ENCODE measurements at places on chromosomes 1 and 21.

DNA sequence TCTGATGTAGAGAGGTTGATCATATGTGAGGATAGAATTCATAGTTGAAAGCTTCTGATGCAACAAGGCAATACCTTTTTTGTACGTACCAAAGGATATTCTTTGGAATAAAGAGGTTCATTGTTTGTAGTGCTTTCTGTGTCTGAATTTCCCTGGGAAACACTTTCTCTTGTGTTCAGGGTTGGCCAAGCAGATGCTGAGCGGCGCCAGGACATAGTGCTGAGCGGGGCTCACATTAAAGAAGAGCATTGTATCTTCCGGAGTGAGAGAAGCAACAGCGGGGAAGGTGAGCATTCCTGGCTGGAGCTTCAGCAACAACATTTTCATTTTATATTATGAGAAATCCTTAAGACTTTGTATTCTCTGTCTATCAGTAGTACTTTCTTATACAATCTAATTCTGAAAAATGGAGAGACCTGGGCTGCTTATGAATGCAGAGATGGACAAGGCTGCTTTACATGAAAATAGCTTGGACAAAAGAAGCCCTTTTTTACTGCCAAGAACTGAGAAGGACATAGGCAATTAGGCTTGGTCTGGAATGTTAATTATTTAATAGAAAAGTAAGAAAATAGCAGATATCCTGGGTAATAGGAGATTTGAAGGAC lies 85.2 kb downstream of the KIF1B start:
- DNase-seq, result no peak

GRCh38 chr1:156898161-156898566 lies 4.6 kb downstream of the PEAR1 start:
- no peak for DNase-seq

- DNase-seq, result no peak
Measured at GRCh38 chr1:45542591-45542990, 8.0 kb upstream of the AKR1A1 start.

- no peak for DNase-seq
Measured at GRCh38 chr1:82386365-82387011, 585.8 kb downstream of the ADGRL2 start.

- no peak for DNase-seq
Measured at GRCh38 chr1:24085546-24085945, 26.4 kb downstream of the MYOM3 start.

GRCh38 chr1:81032374-81032773 lies 768.4 kb upstream of the ADGRL2 start:
- DNase-seq, result no peak

DNA sequence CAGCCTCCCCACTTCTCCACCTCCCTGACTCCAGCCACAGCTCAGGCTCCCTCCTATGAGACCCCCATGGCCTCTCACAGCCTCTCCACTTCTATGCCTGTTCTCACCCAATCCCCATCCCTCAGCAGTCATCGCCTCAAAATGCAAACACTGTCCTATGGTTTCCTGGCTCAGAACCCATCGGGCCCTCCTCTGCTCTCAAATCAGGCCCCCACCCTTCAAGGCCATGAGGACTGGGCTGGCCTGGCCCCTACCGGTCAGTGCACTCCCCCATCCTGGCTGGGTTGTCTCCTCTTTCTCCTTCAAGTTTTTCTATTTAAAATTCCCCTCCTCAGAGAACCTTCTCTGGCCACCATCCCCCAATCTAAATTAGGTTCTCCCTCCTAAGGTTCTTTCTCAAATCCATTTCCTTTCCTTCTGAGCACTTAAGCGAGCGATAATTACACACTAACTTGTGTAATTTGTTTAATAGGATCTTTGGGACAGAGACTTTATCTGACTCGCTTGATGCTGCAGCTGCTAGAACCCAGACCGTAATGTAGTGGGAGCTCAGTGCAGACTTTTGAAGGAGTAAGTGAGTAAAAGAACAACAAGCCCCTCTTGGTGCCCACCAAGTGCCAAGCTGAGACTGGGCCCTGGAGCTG lies 347.2 kb downstream of the MATN1 start:
- no peak for DNase-seq

GRCh38 chr1:220458936-220459335 lies 69.0 kb upstream of the MARK1 start:
- DNase-seq, result no peak

- no peak for DNase-seq
Measured at GRCh38 chr1:177343445-177343844, 172.7 kb downstream of the BRINP2 start.

GRCh38 chr1:6183520-6183989 lies 3.4 kb upstream of the CHD5 start:
- no peak for DNase-seq

DNA sequence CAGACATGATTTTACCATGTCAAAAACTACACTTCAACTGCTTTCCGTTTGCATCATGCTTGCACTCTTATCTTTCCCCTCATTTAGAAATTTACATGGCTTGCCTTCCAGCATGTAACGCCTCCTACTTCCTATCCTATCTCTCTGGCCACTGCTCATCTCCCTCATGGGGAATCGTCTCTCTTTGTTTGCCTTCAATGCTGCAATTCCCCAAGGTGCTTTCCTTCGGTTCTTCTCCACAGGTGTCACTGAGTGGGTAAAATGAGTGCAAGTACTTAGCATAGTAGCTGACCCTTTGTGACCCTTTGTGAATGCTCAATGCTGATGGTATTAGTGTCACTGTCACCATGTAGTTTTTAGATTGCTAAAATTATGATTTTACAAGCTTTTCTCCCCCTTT lies 63.1 kb downstream of the APP start:
- no peak for DNase-seq

DNA sequence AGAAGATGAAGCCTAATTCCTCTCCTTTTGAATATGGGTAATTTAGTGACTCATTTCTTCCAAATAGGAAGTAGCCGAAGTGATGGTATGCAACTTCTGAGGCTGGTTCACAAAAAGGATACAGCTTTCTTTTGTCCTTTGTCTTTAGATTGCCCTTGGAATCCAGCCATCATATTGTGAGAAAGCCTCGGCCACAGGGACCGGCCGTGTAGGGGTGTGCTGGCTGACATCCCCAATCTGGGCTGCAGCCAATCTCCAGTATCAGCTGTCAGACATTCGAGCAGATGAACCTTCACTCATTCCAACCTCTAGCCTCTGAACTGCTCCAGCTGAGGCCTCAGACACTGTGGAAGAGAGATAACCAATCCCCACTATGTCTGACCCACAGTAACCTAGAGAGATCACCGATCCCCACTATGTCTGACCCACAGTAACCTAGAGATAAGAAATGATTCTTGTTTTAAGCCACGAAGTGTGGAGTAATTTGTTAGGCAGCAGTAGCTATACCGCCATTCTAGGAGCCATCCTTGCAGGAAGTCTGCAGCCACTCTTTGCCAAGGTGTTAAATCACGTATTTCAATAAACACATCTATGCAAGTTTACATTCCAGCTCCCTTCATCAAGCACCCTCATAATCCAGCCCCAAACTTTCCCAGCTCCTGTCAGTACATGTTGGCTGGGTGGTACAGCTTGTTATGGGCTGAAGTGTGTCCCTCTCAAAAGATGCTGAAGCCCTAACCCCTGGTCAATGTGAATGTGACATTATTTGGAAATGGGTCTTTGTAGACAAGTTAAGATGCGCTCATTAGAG lies 2.9 kb upstream of the DIP2A start:
- no peak for DNase-seq

GRCh38 chr1:202068596-202068995 lies 54.1 kb upstream of the GPR37L1 start:
- DNase-seq, result no peak

GRCh38 chr1:110280126-110280525 lies 59.1 kb upstream of the RBM15 start:
- no peak for DNase-seq

DNA sequence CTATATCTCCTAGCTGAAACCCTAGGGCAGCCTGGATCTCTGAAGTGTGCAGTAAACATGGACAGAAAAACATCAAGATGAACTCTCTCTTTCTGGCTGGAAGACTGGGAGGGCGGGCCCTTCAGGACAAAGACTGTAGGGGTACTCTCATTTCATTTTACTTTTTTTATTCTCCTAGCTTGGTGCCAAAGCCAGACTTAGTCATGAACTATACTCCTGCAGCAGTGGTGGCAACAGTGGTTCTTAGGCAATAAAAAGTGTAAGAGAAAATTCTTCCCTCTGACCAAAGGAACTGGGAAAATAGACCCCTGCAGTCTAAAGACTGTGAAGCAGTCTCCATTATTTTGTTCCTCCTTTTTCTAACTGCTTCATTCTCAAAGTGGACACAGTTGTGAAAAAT lies 213.8 kb upstream of the JUN start:
- no peak for DNase-seq

DNA sequence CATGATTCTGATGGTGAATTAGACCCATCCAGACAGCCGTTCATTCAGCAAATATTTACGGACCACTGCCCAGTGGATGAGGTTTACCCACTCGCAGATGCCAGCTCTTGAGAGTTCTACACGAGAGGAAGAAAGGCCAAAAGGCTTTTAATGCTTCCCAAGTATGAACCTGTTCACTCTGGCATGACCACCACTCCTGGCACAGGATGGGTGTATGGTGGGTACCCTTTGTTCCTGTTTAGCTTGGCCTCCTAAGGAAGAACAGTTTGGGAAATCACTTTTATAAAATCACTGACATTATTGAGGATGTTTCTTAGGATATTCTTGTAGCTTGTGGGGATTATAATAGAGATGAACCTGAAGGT lies 67.2 kb downstream of the HMGB4 start:
- DNase-seq, result no peak

DNA sequence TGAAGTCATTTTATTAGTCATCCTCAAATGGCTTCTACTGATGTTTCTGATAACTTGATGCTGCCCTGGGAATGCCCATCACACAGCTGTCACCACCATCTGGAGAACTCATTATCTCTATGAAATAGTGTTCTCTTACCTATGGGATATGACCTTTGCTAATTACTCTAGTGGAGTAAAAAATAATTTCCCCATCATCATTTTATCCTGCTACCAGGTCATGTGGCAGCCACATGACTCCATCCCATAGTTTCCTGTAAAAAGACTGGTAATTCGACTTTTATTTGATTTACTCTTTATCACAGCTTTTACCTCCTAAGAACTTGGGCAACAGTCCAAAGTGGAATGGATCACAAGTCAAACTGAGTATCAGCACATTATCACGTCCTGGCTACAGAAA lies 76.1 kb upstream of the USP25 start:
- no peak for DNase-seq

All from D721Med (cell line).